Epithelial cell of proximal tubule (primary cell): ENCODE measurements at places on chromosomes 2 and 18. TPM values are rescaled to one million over a fixed set of nuclear protein-coding genes. Genes with fewer than 3 reads are reported as not detected.

DNA sequence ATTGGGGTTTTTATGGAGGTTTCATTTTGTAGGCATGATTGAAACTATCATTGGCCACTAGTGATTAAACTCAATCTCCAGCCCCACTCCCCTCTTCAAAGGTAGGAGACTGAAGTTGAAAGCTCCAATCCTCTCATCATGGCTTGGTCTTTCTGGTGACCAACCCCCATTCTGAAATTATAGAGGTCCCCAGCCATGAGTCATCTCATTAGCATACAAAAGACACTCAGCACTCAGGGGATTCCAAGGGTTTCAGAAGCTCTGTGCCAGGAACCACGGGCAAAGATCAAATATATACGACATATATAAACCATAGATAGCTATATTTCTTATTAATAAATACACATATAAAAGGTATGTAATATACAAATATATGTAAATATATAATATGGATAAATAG, 256.0 kb upstream of the POU3F3 start:
- no peak for DNase-seq

DNA sequence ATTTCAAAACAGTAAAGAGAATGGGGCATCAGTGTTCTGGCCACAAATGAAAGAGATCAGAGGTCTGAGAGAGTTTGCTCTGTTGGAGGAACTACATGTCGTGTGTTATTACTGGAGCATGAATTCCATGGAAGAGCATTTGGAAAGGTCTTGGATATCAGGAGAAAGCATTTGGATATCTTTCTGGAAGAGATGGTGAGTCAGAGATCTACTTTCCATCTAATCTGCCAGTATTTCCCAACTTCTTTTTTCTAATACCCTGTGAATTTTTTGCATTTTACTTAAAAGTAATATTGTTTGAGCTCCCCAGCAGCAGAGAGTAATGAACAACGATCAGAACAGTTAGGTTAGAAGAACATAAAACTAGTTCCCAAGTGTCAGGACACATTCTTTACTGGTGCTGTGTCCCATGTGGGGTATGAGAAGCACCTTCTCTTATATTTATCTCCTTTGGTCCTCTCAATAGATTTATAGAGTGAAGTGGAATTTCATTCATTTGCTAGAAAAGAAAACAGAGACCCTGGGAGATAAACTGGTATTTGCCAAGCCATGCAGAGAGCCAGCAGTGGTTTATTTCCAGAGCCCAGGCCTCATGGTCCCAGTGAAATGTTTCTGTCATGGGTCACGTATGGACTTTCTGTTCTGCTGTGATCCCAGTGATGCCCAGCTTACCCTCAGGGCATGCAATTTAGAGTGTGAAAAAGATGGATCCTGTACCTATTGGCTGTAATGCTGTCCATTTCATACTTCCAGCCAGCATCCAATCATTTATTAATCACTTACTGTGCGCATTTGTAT, 130.8 kb upstream of the NT5C1B start:
- peak; percentile 18 for DNase-seq

DNA sequence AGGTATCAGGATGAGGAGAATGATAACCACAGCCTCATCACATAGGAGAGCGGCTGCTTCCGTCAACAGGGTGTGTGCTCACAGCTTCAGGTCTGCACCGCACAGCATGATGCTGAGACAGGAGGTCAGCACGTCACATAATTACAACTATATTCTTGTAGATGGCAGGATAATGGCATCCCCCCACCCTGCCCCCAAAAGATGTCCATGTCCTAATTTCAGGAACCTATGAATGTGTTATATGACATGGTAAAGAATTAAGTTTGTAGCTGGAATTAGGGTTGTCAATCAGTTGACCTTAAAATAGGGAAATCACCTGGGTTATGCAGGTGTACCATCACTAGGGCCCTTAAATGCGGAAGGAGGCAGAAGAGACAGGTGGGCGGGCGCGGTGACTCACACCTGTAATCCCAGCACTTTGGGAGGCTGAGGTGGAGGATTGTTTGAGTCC, 73.9 kb downstream of the ARL4C start:
- DNase-seq, result no peak

- peak; percentile 16 for DNase-seq
Measured at GRCh38 chr18:68177807-68178702, 536.9 kb downstream of the TMX3 start.

- DNase-seq, result no peak
Measured at GRCh38 chr18:30280186-30280585, 762.4 kb downstream of the DSC3 start.

DNA sequence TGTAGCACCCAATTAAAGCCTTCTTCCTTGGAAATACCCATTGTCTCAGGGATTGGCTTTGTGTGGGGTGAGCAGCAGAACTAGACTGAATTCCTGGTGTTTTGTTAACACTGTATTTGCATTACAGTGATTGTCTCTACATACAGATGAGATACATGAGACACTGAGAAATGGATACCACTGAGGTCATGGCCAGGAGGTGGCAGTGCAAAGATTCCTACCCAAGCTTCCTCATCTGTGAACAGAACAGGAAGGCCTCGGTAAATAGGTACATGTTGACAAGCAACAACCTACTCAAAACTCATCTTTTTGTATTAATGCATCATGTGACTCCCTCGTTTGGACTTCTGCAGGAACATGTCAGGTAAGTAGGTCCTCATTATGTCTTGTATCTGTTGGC, 445.8 kb upstream of the RGPD4 start:
- no peak for DNase-seq

DNA sequence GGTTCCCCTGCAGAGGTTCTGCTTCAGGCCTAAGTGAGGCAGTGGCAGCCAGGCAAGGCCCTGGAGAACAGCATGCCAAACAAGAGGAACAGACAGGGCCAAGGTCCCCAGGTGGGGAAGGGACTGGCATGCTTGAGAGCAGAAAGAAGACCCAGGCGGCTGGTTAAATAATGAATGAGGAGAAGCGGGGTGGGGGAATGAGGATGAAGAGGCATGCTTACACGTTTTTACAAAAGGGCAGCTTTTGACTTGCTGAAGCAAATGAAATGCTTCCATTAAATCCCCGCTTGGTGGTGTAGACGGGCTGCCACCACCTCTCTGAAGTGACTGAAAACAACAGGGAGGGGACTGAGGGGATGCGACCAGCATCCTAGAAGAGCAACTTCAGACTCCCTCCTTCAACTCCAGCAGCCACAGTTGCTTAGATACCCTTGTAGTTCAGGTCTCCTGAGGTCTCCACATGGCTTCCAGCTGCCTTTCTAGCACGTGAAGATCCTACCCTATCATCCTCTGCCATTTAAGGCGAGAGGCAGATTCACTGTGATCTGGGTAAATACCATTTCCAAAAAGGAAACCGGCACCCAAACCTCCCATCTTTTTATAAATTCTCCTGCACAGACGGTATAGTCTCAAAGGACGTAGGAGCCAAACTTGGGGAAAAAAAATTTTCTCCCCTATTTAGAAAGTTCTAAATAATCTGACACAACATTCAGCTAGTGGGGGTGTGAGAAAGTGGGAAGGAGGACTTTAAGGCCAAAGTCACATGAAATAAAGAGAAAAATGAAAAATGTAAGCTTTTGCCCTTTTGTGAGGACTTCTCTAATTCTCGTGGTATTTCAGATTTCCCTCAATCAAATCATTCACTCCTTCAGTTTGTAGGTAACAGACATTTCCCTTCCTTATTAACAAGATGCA, 65.6 kb downstream of the CACNB4 start:
- no peak for DNase-seq

- DNase-seq, result no peak
Measured at GRCh38 chr18:32219431-32220018, 29.7 kb downstream of the MEP1B start.

GRCh38 chr2:108923019-108923700, 65.9 kb downstream of the EDAR start:
- DNase-seq, result no peak

DNA sequence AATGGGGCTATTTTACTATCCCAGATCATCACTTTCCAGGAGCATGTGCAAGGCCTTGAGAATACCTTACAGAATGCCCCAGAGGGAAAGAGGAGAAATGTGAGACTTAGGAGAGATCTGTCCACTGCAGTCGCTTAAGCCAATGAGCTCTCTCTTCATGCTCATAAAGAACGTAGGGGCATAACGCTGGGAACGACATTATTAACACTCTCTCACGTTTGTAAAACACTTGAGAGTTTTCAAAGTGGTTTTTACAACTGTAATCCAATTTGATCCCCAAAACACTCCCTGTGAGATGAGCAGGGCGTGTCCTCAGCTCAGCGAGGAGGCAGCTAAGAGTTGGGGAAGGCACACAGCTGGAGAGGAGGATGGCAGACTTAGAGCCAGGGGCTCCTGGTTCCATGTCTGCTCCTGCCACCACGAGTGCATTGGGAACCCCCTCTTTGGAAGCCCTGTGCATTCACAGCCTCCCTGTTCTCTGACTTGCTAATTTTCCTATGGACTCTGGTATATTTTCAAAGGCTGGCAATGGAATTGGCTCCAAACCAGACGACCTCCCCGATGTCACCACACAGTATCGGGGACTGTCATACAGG, 97.4 kb downstream of the PLB1 start:
- no peak for DNase-seq

DNA sequence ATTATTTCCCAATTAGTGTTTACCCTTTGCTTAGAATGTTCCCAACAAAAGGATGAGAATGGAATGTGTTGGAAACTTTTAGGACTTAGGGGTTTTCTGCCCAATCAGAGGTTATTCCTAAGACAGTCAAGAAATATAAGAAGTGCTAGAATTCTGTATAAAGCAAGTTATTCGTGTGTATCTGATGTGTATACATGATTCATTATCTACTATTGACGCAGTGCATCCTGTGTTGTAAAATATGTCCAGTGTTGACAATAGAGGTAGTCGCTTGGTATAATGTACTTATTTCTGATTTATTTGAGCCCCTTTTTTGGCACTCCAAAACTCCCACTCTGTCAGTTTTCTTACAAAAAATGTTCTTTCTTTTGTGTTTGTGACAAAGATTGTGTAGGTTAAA, 881 bp downstream of the PIKFYVE start:
- DNase-seq, result no peak

GRCh38 chr18:79581911-79582310, 97.7 kb upstream of the CTDP1 start:
- DNase-seq, result no peak

DNA sequence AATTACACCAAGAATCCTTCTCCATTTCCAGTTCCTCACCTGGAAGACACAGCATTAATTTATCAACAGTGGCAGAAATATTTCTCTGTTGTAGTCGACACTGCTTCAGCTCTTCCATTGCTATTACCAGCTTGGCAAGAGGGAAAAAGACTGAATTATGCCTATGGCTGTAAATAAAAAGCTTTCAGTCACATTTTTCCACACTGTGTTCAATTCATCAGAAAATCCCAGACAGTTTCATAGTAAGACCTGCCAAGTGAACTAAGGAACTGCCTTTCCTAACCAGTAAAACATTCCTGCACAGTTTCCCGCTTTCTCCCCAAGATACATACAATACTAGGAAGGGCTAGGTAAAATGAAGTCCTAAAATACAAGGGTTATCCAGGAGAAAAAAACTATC, 94.7 kb downstream of the EXOC6B start:
- no peak for DNase-seq

GRCh38 chr2:240997856-240998705, at the start of gene SNED1:
Gene SNED1 (plus strand): TSS chr2:240998618. CDS start chr2:240998838, 220 bp downstream.
- DNase-seq, result no peak

GRCh38 chr2:240948905-240949790, 43.0 kb downstream of the CROCC2 start:
- DNase-seq, result no peak

DNA sequence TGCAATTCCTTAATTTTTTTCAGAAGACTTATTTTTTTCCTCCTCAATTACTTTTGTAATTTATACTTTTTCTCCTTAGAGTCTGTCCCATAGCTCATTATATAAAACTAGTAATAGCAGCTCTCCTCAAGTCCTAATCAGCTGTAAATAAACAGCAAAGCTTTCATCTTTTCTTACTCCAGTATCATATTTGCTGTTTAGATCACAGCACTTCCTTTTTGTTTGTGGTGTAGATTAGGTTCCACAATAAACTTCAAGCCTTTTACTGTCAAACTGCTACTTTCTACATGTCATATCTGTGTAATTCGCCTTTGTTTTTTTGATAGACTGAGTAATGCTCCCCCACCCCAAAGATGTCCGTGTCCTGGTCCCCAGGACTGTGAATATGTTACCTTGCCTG, 25.5 kb downstream of the GCG start:
- DNase-seq, result no peak

DNA sequence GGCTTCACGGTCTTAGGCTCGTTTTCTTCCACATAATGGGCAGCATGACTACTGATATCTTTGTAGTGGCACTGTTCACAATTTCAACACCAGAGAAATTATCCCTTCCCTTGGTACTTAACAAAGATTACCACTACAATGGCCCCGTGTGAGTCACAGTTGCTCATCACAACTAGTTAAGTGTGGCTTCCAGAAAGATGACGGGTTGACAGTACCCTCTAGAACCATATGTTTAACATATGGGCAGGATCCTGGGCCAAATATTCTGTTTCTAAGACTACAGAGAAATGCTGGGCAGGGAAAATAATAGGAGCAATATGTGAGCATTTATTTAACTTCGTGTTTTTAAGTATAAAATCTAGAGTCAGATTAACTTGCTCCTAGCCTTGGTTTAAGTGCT, 780.1 kb upstream of the LINC00305 start:
- DNase-seq, result no peak

- DNase-seq, result no peak
Measured at GRCh38 chr2:81528852-81529480, 1224.4 kb upstream of the LRRTM1 start.

GRCh38 chr18:64276311-64277090, 127.6 kb upstream of the LINC00305 start:
- no peak for DNase-seq

Gene ZBTB7C
- under 0.01 and 0.17 TPM in 2 replicates for total RNA-seq

Gene MAP3K19
- total RNA-seq, result not detected in 2 replicates

Gene AGXT
- not detected in 2 replicates for total RNA-seq

Gene PRSS56
- total RNA-seq, result not detected in 2 replicates
